NCI-H1417 treated with DMSO at 0.1 percent for 48 hours (cell line): ENCODE measurements at places on chromosomes 11 and 22.

DNA sequence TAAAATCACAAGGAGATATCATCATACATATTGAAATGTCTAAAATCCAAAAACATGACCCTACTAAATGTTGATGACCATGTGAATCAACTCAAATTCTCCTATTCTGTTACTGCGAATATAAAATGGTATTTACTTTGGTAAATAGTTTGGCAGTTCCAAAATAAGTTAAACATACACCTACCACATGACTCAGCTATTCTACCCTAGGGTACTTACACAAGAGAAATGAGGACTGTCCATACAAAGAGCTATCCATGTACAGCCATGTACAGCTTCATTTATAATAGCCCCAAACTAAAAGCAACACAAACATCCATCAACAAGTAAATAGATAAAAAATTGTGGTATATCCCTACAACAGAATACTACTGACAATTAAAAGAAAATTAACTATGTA lies 346.1 kb upstream of the TENM4 start:
- DNase-seq = no peak

GRCh38 chr11:70487160-70487559 lies 88.8 kb downstream of the CTTN start:
- DNase-seq = no peak

DNA sequence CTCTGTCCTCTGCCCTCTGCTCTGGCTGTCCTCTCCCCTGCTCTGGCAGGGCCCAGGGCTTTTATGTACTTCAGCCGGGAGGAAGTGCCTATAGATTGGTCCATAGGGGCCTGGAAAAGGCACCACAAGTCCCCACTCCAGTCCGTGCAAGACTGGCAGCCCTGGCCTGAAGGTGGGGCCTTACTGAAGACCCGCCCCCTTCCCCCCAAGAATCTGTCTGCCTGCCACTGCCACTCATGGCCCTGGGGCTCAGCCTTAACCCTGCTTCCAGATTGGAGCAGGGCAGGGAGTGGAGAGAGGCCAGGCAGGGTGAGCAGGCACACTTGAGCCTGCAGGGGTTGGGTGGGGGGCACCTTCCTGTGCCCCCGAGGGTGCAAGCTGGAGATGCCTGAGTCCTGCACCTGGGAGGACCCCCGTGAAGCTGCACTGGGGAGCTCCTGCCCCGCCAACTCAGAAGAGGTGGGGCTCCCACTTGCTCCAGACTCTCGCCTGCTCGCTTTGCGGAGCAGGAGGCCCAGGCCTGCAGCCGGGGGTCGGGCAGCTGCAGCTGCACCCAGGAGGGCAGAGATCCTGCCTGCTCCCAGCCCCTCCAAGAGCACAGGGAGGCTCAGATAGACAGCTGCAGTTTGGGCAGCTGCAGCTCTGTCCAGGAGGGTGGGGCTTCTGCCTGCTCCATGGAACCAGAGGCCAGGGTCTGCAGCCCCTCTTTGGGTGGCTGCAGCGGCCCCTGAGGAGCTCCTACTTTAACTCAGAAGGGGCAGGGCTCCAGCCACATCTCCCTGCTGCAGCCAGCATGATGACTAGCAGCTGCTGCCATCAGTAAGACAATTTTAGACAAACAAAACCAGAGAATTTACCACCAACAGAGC lies 51.0 kb upstream of the SC5D start:
- DNase-seq = no peak

GRCh38 chr22:45553351-45554039 lies 50.8 kb downstream of the FBLN1 start:
- DNase-seq = peak; percentile 5

DNA sequence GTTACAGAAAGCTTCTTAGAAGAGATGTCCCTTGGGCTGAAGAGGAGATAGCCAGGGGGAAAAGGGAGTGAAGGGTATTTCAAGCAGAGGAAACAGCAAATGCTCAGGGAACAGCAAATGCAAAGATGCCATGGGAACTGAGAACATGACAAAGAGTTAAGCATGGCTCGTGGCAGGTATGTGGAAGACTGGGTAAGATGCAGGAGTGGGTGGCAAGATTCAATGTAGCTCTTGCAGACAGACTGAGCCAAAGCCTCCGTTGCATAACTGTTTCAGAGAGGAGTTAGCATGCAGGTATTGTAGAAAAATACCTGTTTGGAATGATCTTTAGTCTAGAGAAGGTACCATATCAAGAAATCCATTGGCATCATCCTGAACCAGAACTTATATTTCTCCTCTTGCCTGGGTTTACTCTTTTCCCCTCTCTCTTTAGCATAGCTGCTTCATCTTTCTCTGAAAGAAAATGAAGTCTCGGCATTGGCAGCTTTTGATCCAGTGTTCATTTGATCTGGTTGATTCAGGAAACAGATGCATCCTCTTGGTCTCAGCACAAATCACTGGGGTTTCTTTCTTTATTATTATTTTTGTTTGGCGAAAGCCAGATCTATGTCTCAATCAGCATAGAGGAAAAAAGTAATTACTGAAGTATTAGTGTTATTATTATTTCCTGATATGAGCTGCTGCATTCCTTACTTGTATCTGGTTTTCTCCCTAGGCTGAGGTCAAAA lies 41.7 kb upstream of the NUP160 start:
- DNase-seq = no peak

DNA sequence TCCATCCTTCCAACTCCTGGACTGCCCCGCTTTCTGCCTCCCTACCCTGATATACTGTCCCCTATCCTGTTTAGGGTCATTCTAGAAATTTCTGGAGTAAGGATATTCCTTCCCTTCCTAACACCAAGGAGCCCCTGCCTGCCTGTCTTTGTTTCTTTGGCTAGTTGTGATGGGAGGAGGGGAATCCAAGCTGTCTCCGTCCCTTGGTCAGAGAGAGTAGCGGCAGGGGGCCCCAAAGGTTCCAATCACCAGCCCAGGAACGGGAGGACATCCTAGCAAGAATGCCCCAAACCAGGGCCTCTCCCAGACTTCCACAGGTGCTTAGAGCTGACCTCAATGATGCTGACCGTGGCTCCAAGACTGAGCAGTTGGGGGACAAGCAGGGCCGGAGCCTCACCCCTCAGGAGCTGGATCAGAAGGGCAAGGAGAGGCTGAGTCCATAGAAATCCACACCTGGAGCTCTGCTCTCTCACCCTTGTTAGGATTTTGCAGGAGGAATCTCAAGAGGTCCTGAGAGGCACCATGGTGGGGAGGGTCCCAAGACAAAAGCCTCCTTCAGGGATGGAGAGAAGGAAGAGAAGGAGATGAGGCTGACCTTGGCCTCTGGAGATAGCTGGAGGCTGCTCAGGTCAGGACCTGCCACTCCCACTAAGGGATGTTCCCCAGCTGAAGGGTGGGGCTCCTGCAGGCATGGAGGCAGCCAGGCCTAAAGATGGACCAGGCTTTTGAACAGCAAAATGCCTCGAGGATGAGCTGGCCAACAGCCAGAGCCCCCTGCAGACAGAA lies 13.6 kb downstream of the SLC22A12 start:
- no peak for DNase-seq

GRCh38 chr22:30390974-30391691 lies 3.9 kb upstream of the RNF215 start:
- no peak for DNase-seq

DNA sequence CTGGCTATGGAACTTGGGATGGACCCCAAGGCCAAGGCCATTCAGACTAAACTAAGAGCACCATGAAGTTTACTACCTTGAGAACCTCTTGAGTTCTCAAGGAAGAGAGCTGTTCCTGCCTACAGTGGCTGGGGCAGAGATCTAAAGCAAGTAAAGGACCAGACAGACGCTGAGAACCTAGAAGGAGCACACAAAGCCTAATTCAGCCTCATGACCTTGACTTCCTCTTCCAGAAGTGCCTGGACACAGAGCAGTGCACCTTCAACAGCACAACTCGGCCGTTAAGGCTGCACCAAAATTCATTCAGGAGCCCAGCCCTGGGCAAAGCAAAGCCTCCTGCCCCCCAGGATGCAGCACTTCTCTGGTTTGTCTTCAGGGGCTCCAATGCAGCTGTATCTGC lies 82.9 kb upstream of the AKIP1 start:
- DNase-seq = no peak

DNA sequence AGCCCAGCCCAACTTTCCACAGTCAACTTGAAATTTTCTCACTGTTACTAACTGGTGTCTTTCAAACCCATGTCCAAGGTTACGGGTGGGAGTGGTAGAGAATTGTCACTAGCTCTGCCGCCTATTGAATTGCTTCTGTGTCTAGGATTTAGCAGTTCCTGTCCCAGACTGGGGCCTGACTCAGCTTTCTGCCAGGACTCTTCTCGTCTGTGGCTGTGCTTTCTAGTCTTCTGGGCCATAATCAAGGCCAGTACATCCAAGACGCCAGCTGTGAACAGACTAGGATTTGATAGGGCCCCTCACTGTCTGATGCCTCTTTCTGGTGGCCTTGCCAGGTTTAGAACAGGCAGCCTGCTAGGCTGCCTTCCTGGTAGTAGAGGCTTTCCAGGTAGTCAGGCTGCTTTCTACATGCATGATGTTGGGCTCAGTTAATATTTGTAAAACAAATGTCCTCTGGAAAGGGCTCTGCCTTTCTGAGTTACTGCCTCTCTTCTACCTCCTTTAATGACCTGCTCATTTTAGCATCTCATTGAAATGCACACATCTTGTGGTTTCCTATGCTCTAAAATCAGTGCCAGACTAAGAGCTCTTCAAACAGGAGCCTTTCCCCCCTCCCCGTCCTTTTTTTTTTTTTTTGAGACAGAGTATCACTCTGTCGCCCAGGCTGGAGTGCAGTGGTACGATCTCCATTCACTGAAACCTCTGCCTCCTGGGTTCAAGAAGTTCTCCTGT lies 13.1 kb upstream of the HIKESHI start:
- no peak for DNase-seq

DNA sequence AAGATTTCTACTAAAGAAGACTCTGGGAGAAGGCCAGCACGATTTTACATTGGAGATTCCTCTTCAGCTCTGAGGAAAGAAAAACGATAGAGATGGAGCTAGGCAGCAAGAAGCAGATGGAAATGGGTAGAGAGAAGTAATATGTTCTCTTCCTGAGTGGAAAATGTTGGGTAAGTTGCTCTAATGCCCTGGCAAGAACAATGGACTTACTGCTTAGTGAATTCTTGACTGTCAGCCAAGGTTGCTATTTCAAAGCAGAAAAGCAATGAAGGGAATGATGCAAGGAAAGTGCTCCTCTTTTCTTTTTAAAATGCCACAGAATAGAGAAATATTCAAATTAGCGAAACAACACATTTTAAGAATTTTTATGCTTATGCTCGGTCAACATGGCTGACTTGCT lies 38.4 kb upstream of the CWF19L2 start:
- DNase-seq = no peak

DNA sequence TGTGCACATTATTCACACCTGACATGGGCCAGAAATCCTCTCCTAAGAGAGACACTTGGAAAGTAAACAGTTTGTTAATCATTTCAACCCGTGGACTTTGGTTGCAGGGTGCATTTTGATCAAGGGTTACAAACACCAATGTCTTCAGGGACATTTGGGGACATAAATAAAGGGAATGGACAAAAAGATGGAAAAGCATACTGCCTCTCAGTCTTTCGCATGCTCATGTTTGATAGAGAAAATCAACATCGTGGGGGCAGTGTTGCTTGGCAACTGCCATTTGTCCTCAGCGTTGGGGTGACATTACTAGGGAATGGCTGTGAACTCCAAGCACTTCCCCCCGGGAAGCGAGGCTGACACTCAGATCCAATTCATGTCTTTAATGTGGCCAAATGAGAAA lies 114.7 kb upstream of the OR4B1 start:
- DNase-seq = no peak

GRCh38 chr22:44319685-44320084 lies 6.9 kb upstream of the SHISAL1 start:
- no peak for DNase-seq

- no peak for DNase-seq
Observed at GRCh38 chr22:43995798-43996169, 28.3 kb upstream of the PARVB start.

GRCh38 chr22:35958334-35958733 lies 70.3 kb downstream of the RBFOX2 start:
- no peak for DNase-seq

DNA sequence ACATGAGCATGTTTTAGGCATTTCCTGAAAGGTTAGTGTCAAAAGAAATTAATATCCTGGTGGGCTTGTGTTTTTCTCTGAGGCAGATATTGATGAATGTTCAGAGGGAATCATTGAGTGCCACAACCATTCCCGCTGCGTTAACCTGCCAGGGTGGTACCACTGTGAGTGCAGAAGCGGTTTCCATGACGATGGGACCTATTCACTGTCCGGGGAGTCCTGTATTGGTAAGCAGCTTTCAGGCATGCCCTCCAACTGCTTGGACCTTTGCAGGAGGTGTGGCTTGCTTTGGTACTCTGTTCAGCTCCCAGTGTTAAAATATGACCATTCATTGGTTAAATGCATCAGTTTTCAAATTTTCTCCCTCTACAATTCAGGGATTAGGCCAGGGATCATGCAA lies 658.6 kb upstream of the ANO5 start:
- DNase-seq = no peak

DNA sequence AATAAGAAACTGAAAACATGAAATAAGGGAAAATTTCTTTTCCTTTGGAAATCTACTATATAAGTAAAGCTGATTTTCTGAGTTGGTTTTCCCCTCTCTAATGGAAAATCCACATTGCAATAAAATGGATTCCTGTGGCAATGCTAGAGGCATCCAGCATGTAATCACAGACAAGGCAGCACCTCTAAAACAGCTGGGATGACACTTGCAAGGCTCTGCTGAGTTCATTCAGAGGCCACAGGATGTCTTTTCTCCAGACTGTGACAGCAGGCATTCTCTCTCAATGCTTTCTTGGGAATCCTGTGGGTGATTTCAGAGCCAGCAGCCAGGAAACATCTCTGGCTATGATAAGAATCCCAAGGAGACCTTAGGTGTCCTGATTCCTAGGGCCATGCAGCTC lies 201.3 kb upstream of the BLID start:
- DNase-seq = no peak

DNA sequence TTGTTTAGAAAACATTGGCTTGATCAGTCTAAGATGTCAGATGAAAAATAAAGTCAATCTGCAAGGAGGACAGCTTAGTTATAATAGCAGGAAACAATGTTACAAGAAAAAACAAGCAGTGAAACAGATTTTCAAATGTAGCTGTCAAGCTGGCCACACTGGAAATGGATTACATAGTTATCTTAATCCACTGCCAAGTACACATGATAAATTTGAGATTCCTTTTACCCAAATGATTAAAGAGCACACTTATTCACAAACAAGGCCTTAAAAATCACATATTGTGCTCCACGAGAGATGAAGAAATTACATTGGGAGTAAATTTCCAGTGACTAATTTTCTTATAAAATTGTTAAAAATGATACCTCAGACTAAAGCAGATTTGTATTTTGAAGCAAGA lies 17.5 kb upstream of the ESAM start:
- DNase-seq = no peak

GRCh38 chr11:26805001-26805400 lies 83.1 kb upstream of the SLC5A12 start:
- no peak for DNase-seq
